ENCODE measurements at places on chromosomes 2 and 18.

DNA sequence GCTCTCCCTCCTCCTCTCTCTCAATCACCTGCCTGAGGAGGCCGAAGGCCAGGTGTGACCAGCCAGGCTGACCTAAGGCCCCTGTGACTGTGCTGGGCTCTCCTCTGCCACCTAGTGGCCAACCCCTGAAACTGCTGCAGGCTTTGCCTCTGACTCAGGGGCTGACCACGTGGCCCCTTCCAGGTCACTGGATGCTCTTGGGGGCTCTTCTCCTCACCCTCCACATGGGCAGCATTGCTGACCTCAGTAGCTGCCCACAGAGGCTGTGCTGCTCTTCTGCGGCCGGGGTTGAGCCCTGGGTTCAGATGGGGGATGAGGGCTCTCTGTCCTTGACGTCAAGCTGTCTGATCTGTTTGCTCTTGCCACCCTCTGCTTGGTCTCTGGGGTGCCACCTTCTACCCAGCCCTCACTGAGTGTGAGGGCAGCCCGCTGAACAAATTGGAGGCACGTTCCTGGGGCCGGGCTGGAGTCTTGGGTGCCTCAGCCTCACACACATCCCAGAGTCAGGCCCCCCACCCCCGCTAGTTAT is 122.7 kb downstream of the TWIST2 start:
- DNase-seq = no peak

- DNase-seq = no peak
Observed at GRCh38 chr2:206004004-206004693, 81.8 kb downstream of the INO80D start.

DNA sequence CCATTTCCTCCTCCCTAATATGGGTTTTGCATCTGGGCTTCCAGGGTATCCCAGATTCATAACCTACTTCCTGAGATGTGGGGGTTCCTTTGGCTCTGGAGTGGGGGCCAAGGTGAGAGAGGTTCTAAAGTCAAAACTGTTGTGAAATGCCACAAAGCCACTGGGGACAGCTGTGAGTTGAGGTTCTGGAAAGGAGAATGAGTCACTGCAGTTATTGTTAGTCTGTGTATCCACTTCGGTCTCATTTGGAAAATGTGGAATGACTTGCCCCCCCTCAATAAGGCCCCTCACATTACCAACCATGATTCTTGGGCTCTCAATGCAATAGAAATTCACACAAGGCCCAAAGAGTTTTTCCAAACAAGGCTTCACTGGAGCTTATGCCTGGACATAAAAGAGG is 51.1 kb upstream of the LGALSL start:
- no peak for DNase-seq

DNA sequence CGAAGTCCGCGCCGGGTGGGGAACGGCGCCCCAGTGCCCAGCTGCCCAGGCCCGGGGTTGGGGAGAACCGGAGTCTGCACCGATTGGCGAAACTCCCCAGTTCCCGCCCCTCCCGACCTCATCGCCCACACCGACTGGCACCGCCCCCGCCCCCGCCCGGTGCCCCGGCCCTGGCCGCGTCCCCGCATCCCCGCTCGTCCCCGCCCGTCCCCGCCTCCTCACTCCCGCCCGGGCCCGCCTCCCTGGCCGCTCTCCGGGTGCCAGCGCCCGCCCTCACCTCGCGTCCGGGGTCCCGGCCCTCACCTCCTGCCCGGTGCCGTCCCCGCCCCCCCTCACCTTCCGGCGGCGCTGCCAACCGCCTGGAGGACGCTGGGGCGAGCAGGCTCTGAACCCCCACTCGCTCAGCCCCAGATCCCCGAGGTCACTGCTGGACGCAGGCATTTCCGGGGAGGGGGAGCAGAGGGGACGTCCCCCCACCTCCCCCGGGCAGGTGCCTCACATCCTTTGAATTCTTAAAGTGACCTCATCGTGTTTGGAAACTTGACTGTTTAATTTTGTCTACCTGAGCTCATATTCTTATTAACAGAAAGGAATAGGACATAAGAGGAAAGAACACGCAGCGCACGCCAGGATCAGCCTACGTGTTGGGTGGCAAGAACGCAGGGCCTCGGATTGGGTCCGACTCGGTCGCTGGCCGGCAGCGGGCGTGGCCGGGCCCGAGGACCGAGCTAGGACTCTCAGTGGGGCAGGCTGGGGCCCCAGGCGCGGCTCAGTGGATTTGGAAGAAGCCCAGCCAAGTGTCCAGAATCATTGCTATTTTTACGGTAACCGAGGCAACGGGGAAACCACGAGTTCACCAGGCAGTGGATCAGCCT is at the start of gene FAM110C:
Gene FAM110C (minus strand): TSS at position 35 of the 875 bp plus-strand sequence. CDS start 120 bp downstream, outside the sequence.
- no peak for DNase-seq

DNA sequence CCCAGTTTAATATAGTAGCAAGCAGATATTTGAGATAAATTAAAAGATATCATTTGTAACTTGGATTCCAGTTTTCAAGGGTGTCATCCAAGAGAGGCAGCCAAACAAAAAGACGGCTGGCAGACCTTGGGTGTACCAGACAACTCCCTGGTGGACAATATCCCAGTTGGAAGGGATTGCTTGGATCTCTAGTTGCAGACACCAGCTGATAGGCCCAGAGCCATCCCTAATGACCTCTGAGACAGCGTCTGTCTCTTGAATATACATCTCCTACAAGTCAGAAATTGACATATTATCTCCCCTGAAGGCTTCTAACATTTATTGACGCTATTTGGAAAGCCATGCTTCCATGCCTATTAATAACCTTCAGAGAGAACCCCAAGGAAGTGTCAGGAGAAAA is 67.7 kb downstream of the ACVR1 start:
- no peak for DNase-seq

- no peak for DNase-seq
Observed at GRCh38 chr2:85694052-85695025, at the start of gene GNLY. GNLY (plus strand) TSS chr2:85694358; CDS start chr2:85694419, 61 bp downstream.

GRCh38 chr2:37274359-37274965 is 43.0 kb downstream of the NDUFAF7 start:
- DNase-seq = no peak

DNA sequence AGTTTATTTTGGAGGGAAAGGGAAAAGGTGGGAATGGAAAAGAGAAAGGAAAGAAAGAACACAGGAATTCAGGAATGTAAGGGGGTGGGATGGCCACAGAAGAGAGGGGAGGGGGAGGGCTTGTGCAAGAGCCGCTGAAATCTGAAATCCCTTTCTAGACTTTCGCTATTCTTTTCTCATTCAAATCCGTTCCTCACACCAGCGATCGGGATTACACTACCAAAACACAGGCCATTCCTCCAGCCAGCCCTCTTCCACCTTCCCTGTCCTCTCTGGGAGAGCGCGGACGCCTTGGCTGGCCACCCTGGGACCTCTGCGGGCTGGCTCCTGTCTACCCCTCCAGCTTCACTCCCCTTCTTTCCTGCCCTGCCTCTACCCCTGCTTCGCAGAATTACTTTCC is 102.3 kb downstream of the CDCA7 start:
- no peak for DNase-seq

DNA sequence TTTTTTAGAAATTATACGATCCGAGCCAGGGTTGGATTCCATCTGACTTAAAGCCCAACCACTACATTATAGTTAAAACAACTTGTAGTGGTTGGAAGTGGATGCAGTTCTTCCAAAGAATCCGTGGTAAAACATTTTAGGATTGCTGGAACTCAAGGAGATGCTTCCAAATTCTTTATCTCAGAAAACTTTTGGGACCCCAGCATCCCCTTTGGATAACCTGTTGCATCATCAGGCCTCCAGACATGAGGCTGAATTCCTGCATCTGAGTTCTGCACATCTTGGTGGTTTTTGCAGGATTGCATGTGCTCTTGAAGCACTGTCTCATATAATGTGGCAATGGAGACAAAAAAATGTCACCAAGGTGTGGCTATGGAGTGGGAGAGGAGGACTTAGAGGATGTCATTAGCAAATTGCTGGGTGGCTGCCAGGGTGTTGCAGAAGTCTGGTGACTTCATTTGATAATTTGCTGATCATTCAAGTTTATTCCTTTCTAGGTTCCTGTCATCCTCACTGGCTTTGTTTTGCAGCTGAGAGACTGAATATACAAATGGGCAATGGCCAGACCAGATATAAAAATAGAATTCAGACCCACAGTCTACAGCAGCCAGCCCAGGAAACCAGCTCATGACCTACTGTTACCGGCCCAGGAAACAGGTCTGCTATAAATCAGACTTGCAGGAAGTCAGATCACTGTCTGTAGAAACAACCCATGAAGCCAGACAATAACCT is 207.7 kb downstream of the BCL2 start:
- DNase-seq = no peak

DNA sequence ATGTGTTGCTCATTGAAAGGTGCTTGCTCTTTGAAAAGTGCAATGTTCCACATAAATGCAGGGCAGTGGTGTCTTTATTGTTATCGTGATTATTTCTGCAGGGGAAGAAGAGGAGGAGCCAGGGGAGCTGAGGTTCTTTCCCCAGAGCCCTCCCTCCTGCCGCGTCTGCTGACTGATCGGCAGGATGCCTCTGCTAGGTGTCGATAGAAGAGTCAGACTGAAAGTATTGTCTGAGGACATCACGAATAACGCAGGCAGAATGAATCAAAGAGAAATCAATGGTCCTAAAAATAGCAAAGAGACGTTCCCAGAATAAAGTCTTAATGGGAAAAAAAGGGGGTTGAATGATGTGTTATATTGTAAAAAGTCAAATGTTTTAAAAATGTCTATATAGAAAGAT is 47.4 kb upstream of the SIX3 start:
- no peak for DNase-seq

DNA sequence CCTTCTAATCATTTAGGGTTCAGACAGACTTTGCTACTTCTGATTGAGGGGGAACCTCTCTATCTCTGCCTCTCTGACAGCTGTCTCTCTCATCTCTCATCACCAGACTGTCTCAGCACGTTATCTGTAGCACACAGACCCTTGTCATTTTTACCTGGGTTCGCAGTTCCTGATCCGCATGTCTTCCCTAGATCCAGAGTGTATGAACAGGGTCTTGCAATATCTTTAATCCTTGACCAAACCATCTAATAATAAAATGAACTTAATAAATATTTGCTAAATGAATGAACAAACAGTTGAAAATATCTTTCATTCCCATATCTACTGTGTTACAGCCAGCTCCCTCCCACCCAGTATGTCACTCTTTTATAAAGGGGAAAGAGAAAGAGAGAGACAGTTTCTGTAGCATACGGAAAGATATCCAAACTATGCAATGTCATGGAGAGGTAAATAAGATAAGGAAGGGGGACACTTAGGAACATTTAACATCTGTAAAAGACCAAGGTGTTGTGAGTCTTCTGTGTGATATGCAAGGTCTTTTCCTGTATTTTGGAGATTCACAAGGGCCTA is 507.6 kb downstream of the SUCLG1 start:
- DNase-seq = no peak

DNA sequence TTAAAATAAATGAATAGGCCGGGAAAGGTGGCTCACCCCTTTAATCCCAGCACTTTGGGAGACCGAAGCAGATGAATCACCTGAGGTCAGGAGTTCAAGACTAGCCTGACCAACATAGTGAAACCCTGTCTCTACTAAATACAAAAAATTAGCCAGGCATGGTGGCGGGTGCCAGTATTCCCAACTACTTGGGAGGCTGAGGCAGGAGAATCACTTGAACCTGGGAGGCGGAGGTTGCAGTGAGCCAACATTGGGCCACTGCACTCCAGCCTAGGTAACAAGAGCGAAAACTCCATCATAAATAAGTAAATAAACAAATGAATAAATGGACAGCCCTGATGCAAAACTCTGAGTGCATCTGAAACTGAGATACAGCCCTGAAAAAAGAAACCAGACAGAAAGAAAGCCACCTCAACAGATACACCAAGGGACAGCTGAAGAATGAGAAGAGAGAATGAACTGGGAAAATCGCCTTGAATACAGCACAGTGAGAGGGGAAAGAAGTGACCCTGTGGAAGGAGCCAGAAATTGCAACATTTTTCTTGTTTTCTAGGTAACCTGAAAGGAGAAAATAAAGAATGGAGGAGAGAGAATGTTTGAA is 64.4 kb downstream of the TRABD2A start:
- DNase-seq = no peak

- no peak for DNase-seq
Observed at GRCh38 chr2:12960671-12961070, 243.9 kb downstream of the TRIB2 start.

- DNase-seq = no peak
Observed at GRCh38 chr2:239956818-239957261, 68.3 kb downstream of the NDUFA10 start.

GRCh38 chr2:241892299-241893137 is 23.0 kb downstream of the RTP5 start:
- DNase-seq = no peak

DNA sequence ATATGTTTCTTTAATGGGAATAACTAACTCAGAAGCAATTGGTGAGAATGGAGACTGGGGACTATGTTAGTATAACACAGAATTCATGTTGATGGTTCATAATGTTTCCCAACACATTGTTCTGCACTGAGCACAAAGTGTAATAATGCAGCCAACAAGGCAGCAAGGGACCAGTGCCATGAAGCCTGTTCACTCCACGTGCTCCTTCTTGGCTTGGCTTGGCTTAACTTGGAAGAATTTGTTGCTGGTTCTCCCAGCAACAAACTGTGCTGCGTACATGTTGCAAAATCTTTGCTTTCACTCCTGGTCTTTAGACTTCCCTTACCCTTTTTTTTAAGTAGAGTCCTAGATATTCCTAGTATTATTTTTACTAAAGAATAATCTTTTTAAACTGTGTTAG is 129.7 kb downstream of the MAP3K20 start:
- no peak for DNase-seq

- no peak for DNase-seq
Observed at GRCh38 chr2:55891671-55892094, 31.9 kb downstream of the EFEMP1 start.

- no peak for DNase-seq
Observed at GRCh38 chr2:201532686-201533304, 81.3 kb downstream of the STRADB start.

DNA sequence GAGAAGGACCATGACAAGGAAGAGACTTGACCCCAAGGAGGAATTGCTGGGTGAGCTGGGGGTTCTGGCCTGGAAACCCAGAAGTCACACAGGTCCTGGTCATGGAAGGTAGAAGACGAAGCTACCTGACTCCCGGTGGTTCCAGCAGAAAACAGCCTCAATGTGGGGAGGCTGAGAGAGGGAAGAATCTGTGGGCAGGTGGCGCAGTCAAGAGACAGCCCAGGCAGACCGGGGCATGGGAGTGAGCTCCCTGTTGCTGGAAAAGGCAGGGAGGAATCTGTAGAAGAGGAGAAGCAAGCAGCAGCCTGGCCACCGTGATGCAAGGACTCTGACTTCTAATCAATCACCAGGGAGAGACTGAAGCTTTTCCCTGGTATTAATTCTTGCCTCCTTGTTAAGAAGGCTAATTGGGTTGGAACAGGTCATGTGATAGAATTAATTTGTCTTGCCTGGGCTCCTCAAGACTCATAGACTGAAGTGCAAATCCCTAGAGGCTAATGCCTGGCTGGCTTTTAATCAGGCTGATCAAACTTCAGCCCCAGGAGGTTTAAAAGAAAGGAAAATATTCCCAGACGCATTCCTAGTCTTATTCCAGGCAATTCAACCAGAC is 30.1 kb downstream of the CNGA3 start:
- DNase-seq = no peak

GRCh38 chr2:38057651-38058410 is 18.1 kb downstream of the CYP1B1 start:
- DNase-seq = no peak

All from cortex of kidney (tissue), 1 donor.